Fibroblast of upper back skin (primary cell): ENCODE measurements at places on chromosomes 11 and 22.

DNA sequence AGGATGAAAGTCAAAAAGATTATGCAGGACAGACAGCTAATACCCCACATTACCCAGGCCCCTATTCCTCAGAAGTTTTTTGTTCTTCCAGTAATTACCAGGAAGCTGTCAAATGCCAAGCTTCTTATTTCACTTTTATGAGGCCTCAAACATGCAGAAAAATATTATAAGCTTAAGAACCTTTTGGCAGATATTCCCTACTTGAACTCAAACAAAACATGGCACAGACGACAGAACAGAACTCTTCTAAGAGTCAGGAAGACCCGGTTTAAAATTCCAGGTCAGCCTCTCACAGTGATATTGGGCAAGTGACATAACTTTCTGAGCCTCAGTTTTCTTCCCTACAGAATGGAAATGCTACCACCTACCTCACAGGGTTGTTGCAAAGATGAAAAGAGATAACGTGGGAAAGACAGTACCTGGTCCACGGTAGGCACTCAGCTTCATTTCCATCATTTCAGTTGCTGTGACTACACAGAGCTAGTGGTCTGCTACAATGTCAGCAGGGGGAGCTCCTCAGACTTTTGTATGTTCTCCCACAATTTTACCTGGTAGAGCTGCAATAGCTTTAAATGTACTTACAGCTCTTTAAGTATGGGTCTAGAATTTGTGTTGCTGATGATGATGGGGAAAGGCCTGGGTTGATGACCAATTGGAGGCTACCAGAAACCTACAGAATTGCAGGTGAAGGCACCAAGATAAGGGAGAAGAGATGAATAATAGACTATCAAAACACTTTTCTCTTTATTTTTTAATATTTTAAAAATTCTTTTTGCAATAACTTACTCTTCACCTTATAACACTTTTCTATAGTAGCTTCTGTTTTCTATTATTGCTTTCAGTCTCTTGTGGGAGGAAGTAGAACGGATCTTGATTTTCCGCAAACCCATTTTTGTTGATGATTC, 98.3 kb upstream of the CHRM4 start:
- DNase-seq: peak; percentile 53

DNA sequence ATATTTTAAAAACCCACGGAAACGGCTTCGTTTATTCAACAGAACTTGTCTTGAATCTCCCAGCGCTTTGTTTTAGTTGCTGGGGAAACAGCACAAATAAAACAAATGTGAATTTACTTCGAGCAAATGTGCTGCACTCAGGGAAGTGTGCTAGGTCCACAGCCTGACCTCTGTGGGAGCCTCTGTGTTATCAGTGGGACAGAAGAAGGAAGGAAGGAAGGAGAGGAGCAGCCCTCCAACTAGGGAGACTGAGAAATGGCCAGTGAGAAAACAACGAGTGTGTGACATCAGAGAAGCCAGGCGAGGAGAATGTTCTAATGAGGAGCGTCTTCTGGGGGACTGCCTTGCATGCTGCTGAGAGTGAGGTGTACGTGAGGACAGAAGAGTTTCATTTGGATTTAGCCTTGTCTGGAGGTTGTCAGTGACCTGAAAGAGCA, 42.7 kb downstream of the PPP6R3 start:
- no peak for DNase-seq

GRCh38 chr11:62546929-62547625, 471 bp upstream of the AHNAK start:
- DNase-seq: no peak

- DNase-seq: peak; percentile 58
Measured at GRCh38 chr11:130024361-130024760, 21.7 kb upstream of the PRDM10 start.

- DNase-seq: no peak
Measured at GRCh38 chr11:86068138-86068871, 579 bp downstream of the PICALM start.

DNA sequence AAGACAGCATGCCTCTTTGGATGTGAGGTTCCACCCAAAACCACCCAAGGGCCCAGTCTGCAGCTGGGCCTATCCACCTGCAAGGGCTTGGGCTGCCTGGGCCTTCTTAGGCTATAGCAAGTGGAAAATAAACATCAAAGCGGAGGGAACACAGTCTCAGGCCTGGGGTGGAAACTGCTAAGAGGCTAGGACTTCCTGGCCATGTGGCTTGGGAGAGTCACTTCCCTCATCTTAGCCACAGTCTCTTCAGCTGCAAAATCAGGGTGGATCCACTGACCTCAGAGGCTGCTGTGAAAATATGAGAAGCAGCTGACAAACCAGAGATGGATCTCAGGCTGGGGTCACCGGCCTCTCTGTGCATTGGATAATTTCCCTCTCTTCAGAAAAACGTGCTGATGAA, 30.6 kb upstream of the TFIP11 start:
- DNase-seq: no peak

DNA sequence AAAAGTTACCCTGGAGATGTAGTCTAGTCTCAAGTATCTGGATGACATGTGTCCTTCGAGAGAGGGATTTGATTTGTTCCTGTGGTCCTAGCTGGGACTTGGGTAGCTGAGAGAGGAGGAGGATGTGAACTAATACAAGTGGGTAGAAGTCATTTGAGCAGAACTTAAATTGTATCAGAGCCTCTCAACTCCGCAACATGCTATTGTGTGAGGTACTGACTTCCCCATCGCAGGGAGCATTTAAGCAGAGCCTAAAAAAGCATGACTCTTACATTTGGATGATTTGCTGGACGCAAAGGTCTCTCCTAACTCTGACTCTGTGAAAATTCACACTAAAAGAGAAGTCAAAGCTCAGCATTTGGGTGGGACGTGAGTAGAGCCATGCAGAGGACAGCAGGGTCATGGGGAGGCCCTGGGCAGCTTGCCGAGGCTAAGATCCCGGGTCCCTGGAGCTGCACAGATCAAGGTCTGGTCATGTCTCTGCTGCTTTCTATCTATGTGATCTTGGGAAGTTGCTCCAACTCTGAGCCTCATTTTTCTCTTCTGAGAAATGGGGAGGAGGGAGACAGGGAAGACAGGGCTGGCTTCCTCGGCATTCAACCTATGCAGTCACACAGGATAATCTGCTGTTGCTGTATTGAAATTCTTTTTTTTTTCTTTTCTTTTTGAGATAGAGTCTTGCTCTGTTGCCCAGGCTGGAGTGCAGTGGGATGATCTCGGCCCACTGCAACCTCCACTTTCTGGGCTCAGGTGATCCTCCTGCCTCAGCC, 44.9 kb downstream of the CD82 start:
- no peak for DNase-seq

DNA sequence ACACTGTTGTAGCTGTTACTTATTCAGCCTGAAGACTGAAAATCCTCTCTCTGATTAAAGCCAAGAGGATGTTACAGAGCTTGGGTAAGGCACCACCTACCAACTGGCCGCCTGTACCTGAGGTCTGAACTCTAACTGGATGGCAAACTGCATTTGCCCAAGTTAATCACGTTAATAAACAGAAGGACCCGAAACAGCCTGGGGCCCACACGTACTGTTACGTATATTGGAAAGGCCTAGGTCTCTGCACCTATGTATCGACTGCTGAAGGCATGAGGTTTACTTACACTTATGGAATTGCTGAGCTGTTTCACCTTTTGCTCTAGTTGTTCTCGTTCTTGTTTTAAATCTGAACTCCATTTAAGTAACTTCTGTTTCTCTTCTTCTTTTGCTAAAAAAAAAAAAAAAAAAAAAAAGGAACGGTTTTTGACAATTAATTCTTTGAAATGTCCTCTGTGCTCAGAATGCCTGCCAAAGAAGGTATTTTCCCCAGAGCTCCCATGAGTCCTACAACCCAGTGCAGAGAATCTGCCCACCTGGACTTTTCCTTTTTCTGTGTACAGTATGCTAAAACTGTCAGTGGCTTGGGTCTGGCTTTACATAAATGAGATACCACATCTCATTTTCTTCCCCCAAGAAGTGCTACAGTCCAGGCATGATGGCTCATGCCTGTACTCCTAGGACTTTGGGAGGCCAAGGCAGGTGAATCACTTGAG, 13.1 kb downstream of the LARGE2 start:
- no peak for DNase-seq

DNA sequence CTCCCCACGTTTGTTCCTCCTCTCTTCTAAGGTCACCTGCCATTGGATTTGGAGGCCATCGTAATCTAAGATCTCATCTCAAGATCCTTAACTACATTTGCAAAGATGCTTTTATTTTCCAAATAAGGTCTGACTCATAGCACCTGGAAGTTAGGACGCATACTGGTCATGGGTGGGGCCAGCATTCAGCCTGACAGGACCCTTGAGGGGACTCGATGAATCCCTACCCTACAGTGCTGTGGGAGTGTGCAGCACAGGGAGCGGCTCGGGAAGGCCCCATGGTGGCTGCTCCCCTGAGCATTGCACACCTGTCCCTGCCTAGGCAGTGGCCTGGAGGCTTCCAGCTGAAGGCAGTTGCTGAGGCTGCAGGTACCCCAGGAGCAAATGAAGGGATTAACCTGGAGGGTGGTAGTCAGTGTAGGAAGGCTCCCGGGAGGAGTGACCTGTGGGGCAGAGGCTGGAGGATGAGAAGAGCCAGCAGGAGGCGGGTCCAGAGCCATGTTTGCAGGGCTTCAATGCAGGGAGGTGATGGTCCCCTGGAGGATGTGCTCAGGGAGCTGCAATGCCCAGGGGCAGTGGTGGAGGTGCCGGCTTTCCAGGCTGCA, 362.2 kb downstream of the CTTN start:
- no peak for DNase-seq

DNA sequence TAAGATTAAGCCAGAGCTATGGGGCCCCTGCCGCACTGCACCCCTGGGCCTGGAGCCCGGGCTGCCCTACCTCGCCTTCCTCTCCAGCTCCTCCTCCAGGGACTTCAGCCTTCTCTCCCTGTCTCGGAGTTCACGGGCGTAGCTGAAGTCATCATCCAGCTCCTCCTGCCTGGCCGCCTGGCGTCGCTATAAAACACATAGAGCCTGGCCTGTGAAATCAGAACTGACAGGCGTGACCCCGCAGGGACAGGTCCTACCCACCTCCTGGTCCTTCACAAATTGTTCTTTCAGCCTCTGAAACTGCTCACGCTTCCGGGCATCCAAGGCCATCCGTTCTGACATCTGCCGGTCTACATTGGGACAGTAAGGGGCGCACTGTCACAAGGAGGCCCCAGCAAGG, 20.8 kb downstream of the TUBGCP6 start:
- DNase-seq: no peak

DNA sequence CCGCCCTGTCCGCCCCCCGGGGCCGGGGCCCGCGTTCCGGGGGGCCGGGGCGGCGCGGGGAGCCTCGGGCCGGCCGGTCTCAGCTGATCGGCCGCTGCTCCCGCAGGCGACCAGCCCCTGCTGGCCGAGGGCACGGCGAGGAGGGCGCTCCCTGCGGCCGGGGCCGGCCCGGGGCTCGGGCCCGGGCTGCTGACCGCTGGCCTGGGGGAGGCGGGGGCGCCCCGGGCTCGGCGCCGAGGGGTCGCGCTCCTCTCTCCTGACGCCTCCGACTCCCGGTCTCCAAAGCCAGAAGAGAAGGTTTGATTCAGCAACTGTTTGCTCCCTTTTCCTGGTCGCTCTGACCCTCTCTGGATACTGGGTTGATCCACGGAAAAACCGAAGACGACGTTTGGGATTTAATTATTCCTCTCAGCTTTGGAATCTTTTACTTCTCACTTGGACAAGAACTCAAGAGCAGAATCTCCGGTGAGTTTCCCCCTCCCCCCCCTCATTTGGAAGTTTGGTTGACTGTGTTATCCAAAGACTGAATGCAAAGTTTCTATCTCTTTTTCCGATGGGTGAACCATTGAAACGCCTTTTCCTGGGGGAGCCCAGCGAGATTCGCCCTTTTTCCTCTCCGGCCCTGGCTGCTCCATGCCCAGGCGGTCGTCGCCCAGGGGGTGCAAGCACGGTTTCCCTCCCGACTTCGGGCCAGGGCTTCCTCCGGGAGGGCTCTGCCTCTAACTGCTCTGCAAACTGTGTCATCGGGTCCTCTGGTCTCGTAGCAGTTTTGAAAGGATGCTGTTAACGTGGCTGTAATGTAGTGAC, 725 bp downstream of the KDM2A start:
- DNase-seq: no peak

- no peak for DNase-seq
Measured at GRCh38 chr11:289712-290620, 1.0 kb downstream of the PGGHG start.

- peak; percentile 94 for DNase-seq
Measured at GRCh38 chr11:10659339-10660216, 34.0 kb downstream of the IRAG1 start.

- peak; percentile 32 for DNase-seq
Measured at GRCh38 chr11:113862435-113862834, 12.9 kb downstream of the USP28 start.

DNA sequence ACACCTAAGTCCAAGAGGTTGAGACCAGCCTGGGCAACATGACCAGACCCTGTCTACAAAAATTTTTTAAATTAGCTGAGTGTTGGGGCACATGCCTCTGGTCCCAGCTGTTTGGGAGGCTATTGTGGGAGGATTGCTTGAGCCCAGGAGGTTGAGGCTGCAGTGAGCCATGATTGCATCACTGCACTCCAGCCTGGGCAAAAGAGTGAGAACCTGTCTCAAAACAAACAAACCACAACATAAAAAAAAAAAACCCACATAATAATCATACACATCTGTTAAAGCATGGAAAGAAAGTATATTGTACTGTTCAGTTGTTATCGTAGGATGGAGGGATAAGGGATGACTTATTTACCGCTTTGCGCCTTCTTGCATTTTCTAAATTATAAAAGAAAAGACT, 35.9 kb upstream of the GRK2 start:
- no peak for DNase-seq

DNA sequence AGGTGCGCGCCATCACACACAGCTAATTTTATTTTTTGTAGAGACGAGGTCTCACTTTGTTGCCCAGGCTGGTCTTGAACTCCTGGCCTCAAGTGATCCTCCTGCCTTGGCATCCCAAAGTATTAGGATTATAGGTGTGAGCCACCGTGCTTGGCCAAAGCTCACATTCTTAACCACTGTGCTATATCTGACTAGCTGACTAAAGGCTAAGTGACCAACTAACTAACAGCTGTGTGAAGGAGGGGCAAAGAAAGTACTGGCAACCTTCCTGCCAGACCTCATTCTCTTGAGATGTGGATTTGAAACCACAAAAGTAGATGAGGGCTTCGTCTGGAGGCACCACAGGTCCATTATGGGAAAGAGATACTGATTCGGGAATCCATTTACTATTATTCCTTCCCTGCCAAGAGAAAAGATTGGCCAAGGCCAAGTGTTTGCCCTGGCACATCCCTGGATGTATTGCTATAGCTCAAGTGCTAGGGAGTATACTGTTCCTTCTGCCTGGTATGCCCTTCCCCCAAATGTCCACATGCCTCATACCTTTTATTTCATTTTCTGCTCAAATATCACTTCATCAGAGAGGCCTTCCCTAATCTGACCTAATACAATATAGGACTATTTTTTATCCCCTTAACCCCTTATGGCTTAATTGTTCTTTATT, 52.7 kb upstream of the RRM1 start:
- peak; percentile 29 for DNase-seq

DNA sequence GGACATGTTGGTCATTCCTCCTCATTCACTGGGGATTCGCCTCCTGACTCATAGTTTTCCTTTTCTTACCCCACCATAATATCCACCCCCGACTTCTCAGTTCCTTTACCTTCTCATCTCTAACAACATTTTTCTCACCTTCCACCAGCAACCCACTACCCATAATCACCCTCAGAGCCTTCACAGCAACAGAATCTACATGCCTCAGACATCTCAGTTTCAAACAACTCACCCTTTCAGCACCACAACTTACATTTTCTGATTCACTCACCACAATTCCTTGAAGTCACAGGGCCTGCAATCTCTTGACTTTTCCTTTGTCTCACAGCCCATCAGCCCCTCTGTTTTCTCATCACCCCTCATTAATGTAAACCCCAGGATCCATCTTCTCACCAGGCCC, 2.3 kb upstream of the MTNR1B start:
- no peak for DNase-seq
